Psoas muscle (tissue), 8 donors: ENCODE measurements at places on chromosomes 1 and 21.

DNA sequence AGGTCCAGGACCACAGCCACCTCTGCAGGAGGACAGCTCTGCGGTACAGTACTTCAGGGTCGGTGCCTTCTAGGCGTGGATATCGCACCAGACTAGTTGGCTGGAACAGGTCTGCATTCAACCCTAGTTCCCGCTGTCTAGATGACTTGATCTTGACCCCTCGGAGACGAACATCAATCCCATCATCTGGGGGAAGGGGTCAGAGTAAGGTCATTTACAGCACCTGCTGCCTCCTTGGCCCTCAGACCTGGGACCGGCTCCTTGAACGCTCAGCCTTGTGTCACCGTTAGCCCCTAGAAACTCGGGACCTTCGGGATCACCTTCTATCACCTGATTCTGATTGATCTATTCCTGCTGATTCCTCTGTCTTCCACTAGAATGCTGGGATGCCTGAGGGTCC is 2.6 kb downstream of the HECTD3 start:
- H3K4me3 ChIP-seq, result no peak overlapping the region
- H3K4me1 ChIP-seq, result peaks cover 21% of the 10 kb centered on the region
- no peak for DNase-seq
- peaks cover 72% of the 10 kb centered on the region for H3K36me3 ChIP-seq
- no peaks in the 10 kb centered on the region for H3K27me3 ChIP-seq

DNA sequence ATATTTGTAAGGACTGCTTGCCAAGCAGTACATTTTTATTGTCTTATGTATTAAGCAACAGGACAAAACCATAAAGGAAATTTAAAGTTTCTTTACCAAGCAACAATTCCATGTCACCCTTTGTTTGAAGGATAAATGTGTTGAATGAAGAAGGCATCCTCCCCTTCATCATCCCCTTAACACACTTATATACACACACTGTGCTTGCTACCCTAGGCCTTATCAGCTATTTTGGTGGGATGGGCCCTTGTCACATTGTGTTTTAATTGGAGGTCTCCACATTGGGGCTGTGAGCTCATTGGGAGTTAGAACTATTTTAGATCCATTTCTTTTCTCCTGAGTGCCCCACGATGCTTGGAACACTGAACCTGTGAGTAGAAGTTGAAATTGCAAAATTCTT is 1.9 kb downstream of the VANGL1 start:
- no peak overlapping the region for H3K4me3 ChIP-seq
- no peaks in the 10 kb centered on the region for H3K27me3 ChIP-seq
- no peaks in the 10 kb centered on the region for H3K36me3 ChIP-seq
- peaks cover 4% of the 10 kb centered on the region for H3K4me1 ChIP-seq

- no peak overlapping the region for H3K4me3 ChIP-seq
- no peaks in the 10 kb centered on the region for H3K4me1 ChIP-seq
- no peak overlapping the region for H3K27ac ChIP-seq
- H3K27me3 ChIP-seq, result no peaks in the 10 kb centered on the region
- no peaks in the 10 kb centered on the region for H3K36me3 ChIP-seq
- DNase-seq, result no peak
Measured at GRCh38 chr1:39995973-39996393, 41.0 kb downstream of the MFSD2A start.

GRCh38 chr21:38811257-38811656 is 5.5 kb downstream of the ETS2 start:
- peak overlapping the region; percentile 76 for H3K4me3 ChIP-seq
- H3K36me3 ChIP-seq, result peaks cover 21% of the 10 kb centered on the region
- H3K27me3 ChIP-seq, result no peaks in the 10 kb centered on the region
- no peak for DNase-seq
- peaks cover 34% of the 10 kb centered on the region for H3K4me1 ChIP-seq

DNA sequence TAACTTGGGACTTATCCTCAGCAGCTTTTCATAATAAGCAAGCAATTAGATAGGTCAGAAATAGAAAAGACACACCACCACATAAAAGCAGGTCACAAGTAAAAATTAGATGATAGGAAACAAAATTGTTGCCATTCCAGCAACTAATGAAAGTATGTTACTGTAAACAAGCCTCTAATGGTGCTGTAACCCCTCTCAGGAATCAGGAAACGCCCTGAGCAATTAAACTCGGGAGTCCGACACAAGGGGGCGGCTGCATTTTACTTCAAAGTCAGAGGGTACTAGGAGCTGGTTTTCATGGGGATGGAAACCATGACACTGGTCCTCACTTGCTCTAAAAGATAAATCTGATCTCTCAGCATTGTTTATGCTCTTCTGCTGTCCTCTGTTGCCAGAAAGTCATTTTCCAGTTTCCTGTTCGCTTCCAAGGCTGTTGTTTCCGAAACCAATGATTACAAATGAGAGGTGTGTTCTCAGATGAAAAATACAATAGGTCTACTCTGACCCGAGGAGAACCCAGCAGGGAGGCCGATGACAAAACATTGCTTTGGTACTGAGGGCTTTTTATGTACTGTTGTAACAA is 93.4 kb downstream of the TGFBR3 start:
- no peak for DNase-seq
- no peak overlapping the region for H3K27ac ChIP-seq
- no peaks in the 10 kb centered on the region for H3K36me3 ChIP-seq
- no peaks in the 10 kb centered on the region for H3K27me3 ChIP-seq
- H3K4me1 ChIP-seq, result peaks cover 36% of the 10 kb centered on the region

DNA sequence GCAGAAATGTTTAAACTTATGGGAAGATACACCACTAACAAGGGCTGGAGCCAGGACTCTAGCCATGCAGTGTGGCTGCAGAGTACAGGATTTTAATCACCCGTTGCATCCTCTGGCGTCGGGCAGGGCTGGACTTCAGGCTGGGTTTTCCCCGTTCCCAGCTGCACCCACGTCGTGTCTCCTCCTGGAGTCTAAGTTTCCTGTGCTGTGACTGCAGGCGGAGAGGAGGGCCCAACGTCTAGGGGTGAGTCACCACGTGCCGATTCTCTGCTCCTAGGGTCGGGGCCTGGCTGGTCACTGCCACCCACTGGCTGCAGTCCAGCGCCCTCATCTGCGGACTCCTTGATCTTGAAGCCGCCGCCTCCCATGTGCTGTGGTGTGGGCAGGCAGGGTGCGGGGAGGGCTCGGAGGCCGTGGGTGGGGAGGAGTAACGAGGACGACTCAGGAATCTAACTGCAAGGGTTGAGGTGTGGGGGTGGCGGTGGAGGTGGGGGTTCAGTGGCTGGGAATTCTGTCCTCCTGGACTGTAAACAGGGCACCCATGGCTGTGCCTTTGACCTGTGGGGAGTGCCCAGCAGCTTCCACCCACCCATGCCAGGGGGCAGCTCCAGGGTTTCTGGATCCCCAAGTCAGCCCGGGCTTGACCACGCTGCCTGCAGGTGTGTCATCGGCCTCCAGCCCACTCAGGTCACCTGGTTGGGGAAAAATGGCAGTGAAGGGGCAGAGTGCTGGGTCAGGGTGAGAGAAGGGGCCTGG is 77.8 kb downstream of the ALPL start:
- DNase-seq, result peak; percentile 64
- no peaks in the 10 kb centered on the region for H3K27me3 ChIP-seq
- no peak overlapping the region for H3K4me3 ChIP-seq
- H3K27ac ChIP-seq, result no peak overlapping the region
- no peaks in the 10 kb centered on the region for H3K36me3 ChIP-seq

GRCh38 chr21:46454142-46454541 is 4.5 kb upstream of the DIP2A start:
- H3K27me3 ChIP-seq, result no peaks in the 10 kb centered on the region
- no peak overlapping the region for H3K27ac ChIP-seq
- no peak for DNase-seq
- H3K4me1 ChIP-seq, result peaks cover 37% of the 10 kb centered on the region
- H3K36me3 ChIP-seq, result no peaks in the 10 kb centered on the region
- H3K4me3 ChIP-seq, result no peak overlapping the region

- no peaks in the 10 kb centered on the region for H3K4me1 ChIP-seq
- peaks cover 32% of the 10 kb centered on the region for H3K27me3 ChIP-seq
- no peak overlapping the region for H3K27ac ChIP-seq
- no peaks in the 10 kb centered on the region for H3K36me3 ChIP-seq
- H3K4me3 ChIP-seq, result no peak overlapping the region
Measured at GRCh38 chr1:20448671-20449071, 37.3 kb downstream of the CAMK2N1 start.

GRCh38 chr1:71621785-71622184 is 541.0 kb upstream of the ZRANB2 start:
- no peaks in the 10 kb centered on the region for H3K36me3 ChIP-seq
- H3K4me1 ChIP-seq, result no peaks in the 10 kb centered on the region
- DNase-seq, result no peak
- no peak overlapping the region for H3K27ac ChIP-seq
- no peak overlapping the region for H3K4me3 ChIP-seq
- H3K27me3 ChIP-seq, result no peaks in the 10 kb centered on the region
